ENCODE measurements at places on chromosomes 5 and 9.

- no peak for DNase-seq
These were observed 62.6 kb upstream of the IER5L start for GRCh38 chr9:129240581-129241211.

GRCh38 chr5:126519637-126520592, 75.1 kb downstream of the ALDH7A1 start:
- no peak for DNase-seq

DNA sequence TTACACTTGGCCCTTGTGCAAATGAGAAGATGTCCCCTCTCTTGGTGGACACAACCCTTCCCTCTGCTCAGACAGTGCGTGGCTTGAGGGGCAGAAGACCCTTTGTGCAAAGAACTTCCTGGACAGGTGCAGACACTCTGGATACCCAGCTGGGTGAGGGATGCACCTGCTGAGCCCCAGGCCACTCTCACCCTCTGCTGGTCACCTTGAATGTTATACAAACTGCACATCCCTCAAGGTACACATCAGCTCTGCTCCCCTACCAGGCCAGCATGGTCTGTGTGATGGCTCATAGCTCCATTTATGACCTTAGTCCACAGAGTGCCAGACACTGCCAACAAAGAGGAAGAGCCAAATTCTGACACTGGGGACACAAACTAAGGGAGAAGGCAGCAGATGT, 3.1 kb upstream of the DIRAS2 start:
- DNase-seq, result no peak

DNA sequence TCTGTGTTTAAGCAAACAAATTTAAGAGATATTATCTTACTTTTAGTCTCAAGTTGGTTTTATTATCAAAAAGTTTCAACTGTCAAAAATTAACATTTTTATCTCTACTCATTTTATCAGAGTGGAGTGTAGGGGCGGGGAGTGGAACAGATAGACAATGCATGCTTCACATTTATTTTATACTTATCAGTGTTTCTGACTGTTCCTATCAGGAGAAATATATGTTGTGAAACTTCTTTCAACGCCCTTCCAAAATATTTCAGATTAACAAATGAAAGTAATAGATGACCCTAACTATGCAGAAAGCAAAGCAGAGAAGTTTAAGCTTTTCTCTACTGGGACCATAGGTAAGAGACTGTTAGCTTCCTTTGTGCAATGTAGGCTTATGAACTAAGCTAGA, 44.9 kb upstream of the MAST4 start:
- DNase-seq, result no peak

Measured in common myeloid progenitor, CD34-positive (primary cell).